ENCODE measurements at places on chromosomes 6 and 20. TPM values are rescaled to one million over a fixed set of nuclear protein-coding genes. Genes with fewer than 3 reads are reported as not detected.
A peak's percentile ranks its signal among the peaks of the same experiment; 100 is the strongest.

DNA sequence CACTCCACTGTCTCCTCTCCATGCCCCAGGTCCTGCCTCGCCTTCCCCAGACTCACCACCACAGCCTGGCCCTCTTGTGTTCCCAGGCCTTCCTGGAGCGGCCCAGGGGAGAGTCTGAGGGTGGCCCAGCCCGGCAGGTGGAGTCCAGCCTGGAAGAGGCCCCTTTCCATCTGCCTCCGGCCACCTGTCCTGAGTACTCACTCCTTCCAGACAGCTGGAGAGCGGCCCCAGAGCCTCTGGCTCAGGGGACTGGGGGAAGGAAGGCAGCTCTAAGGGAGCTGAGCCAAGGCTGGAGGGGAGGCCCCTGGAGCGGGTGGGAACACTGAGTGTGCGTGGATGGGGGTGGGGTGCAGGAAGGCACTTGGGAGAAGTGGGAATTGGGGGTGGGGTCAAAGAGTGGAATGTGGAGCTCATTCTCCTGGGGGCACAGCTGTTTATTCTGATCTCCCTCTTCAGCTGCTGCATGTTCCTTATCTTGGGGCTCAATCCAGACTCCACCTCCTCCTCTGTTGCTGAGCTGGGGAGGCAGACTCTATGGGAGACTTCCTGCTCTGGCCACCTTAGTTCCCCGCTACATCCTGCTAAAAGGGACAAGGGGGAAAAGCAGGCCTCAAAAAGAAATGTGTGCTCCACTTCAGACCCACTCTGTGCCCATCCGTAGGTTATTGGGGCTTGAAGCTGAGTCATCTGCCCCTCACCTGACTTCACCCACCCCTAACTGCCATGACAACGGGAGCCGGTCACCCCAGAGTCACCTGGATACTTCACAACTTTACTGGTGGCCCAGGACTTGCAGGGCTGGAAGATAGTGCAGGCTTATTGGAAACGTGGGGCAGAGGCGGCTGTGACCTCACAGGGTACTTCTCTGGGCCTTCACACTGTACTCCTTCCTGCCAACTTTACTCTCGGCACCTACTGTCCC, 19.5 kb upstream of the TAF8 start:
- no peak overlapping the region for H3K4me3 ChIP-seq
- H3K27ac ChIP-seq = peak overlapping the region; percentile 73
- peak; percentile 55 for DNase-seq
- H3K27me3 ChIP-seq = no peaks in the 10 kb centered on the region

The EDN1 gene
- 0.32 TPM for total RNA-seq

The TSBP1 gene
- total RNA-seq = not detected

DNA sequence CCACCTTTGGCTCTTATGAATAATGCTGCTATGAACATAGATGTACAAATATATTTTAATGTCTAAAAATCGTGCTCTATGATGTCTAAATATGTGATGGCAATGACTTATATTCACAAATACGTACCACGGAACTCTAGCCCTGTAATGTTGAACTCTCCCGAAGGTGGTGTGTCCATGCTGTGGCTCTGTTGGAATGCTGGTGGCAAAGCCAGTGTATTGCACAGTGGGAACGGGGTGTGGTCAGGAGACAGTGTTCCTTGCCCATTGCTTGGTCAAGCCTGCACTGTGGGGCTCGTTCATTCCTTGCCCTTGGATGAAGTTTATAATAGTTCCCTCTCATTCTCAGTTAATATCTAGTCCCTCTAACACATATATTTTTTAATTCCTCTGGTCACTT, 109.6 kb downstream of the MTHFD1L start:
- H3K4me3 ChIP-seq = no peak overlapping the region
- no peaks in the 10 kb centered on the region for H3K27me3 ChIP-seq
- H3K4me1 ChIP-seq = no peaks in the 10 kb centered on the region
- no peak for DNase-seq
- no peak overlapping the region for H3K27ac ChIP-seq
- H3K36me3 ChIP-seq = peaks cover 16% of the 10 kb centered on the region

GRCh38 chr6:46963626-46964025, 41.9 kb upstream of the ADGRF5 start:
- H3K27ac ChIP-seq = no peak overlapping the region
- no peaks in the 10 kb centered on the region for H3K4me1 ChIP-seq
- H3K36me3 ChIP-seq = no peaks in the 10 kb centered on the region
- H3K4me3 ChIP-seq = no peak overlapping the region
- DNase-seq = no peak

DNA sequence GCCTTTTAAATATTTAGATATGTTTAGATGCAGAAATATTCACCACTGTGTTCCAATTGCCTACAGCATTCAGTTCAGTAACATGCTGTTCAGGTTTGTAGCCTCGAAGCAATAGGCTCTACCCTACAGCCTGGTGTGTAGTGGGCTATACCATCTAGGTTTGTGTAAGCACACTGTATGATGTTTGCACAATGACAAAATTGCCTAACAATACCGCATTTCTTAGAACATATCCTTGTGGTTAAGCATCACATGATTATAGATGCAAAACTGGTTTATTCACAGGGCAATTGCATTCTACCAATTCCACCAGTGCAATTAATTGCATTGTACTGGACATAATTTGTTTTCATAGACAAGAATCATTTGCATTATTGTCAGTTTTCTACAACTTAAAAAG, 7.9 kb upstream of the SLC22A16 start:
- no peak overlapping the region for H3K4me3 ChIP-seq
- H3K27ac ChIP-seq = no peak overlapping the region
- no peaks in the 10 kb centered on the region for H3K27me3 ChIP-seq
- DNase-seq = no peak
- H3K4me1 ChIP-seq = no peaks in the 10 kb centered on the region
- H3K36me3 ChIP-seq = no peaks in the 10 kb centered on the region

- no peak overlapping the region for H3K4me3 ChIP-seq
- no peak overlapping the region for H3K27ac ChIP-seq
- no peaks in the 10 kb centered on the region for H3K27me3 ChIP-seq
- no peaks in the 10 kb centered on the region for H3K36me3 ChIP-seq
These were observed 26.2 kb downstream of the RNF144B start for GRCh38 chr6:18413381-18413780.

The TXLNB gene
- total RNA-seq = 17.5 TPM

- no peaks in the 10 kb centered on the region for H3K27me3 ChIP-seq
- H3K4me1 ChIP-seq = no peaks in the 10 kb centered on the region
- H3K4me3 ChIP-seq = no peak overlapping the region
- no peak for DNase-seq
These were observed 1189.4 kb upstream of the EYS start for GRCh38 chr6:66896415-66896814.

Measured in cardiac muscle cell (in vitro differentiated cells and primary cell).